Activated T-helper 2 cell treated with anti-CD3 and anti-CD28 coated beads, Interferon-gamma antibody, Interleukin-2, Interleukin-4, amounts not matched to agents 10 μg/mL and 5 μg/mL and 100 μg/mL, durations not matched to agents 14 hours and 24 hours and 36 hours (primary cell): ENCODE measurements at places on chromosomes 7 and 10.

DNA sequence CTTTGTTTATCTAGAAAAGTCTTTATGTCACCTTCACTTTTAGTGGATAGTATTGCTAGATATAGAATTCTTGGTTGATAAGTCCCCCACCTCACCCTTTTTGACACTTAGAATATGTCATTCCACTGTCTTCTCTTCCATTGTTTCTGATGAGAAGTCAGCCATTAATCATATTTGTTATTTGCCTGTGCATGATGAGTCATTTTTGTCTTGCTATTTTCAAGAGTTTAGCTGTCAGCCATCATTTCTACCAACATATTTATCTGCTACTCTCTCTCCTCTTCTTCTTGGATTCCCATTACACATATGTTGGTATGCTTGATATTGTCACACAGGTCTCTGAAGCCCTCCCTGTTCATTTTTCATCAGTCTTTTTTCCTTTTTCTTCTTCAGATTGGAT, 160.8 kb upstream of the TCF7L2 start:
- no peak for DNase-seq

DNA sequence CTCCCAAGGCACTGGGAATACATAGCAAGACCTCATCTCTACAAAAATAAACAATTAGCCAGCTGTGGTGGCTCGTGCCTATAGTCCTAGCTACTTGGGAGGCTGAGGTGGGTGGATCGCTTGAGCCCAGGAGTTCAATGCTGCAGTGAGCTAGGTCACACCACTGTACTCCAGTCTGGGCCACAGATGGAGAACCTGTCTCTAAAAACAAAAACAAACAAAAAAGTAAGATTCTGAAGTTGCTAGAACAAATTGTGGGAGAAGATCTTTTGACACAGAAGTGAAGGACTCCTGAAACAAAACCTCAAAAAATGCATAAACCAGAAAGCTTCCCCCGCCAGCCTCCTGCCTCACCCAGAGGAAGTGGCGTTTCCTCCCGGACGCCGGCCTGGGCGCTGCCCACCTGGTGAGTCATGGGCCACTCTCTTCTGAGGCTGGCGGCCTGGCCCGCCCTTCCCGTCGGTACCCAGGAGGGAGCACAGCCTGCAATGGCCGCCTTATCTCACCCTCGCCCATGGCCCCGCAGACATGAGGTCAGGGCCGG, 25.4 kb upstream of the ELN start:
- DNase-seq, result no peak

- no peak for DNase-seq
Measured at GRCh38 chr7:116984511-116984910, 31.2 kb downstream of the ST7 start.

- no peak for DNase-seq
Measured at GRCh38 chr10:110042181-110042580, 34.4 kb downstream of the ADD3 start.

- DNase-seq, result no peak
Measured at GRCh38 chr10:12717981-12718707, 283.4 kb downstream of the CCDC3 start.

DNA sequence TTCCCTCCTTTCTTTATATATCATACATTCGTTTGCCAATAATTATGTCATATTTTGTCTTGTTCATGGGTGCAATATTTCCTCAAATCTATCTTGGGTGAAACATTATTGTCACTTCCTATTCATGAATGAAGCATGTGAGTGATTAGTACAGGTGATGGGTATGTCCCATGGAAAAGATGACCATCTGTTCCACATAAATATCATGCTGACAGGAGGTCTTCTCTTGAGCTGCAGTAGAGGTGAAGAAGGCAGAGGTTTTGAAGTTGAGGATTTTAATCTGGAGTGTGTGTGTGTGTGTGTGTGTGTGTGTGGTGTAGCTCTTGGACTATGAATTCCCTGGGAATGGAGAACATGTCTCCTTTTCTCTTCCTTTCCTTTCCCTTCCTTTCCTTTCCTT, 350.5 kb upstream of the CHRM2 start:
- no peak for DNase-seq
